Panc1 (cell line): ENCODE measurements at places on chromosomes 6 and 20.

- DNase-seq: no peak
Measured at GRCh38 chr6:116278854-116279231, 887 bp downstream of the TSPYL1 start.

DNA sequence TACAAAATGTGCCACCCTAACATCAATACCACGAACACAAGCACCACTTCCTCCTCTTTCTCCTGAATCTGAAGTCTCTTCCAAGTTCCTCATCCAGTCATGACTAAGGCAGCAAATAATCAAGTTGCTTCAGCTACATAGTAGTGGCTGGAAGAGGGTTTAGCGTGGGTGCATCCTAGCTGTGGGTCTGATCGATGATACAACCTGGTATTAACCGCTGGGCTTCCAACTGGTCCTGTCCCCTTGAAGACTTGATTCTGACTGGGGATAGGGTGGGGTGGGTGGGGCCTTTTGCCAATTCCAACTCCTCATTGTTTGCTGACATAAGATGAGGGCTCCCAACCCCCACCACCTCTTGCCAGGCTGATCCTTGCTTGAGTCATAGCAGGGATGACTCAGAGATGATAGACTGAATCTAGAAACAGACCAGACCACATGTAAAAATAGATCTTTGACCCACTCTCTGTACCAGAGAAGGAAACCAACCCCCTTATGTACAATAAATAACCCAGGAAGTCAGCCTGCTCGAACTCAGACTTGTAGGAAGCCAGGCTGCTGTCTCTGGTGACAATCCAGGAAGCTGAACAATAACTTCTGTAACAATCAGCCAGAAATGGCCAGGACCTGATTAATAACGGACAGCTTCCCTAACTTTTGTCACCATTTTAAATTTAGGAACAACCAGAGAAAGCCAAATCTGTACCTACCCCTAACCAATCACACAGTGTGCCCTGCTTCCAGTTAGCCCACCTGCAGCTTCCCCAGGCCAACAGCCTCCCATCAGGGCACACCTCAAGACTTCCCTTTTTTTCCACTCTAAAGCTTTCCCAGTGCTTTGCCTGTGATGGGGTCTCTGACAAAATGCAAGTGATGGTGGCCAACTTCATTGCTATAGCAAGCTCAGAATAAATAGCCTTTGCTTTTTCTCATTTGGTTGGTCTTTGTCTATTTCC is 68.9 kb upstream of the FAM184A start:
- DNase-seq: peak; percentile 94

- no peak for DNase-seq
Measured at GRCh38 chr6:17938901-17939300, 48.5 kb downstream of the KIF13A start.

DNA sequence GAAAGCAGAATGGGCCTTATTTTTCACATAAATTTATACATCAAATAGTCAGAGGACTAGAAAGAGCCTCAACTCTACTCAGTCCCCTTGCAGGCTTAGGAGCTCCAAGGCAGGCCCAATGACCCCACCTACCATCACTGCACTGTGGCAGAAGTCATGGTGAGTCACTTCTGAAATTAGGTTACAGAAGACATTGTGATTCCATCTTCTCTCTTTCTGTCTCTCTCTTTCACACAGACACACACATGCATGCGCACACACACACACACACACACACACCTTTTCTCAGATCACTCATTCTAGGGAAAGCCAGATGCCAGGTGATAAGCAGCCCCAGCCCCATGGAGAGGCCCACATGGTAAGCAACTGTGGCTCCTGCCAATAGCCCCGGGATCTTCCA is 103.8 kb downstream of the C6orf118 start:
- no peak for DNase-seq

DNA sequence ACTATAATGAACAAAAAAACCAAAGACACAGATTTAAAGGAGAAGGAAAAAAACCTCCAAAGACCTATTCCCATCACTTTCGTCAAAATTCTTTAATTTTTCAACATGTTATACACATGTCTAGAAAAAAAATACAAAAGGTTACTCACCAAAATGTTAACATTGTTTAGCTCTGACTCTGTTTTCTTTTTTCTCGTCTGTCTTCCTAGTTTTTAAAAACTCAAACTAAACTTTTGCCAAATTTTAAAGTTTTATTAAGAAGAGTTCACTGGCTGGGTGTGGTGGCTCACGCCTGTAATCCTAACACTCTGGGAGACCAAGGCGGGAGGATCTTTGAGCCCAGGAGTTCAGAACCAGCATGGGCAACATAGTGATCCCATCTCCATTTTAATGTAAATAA is 10.8 kb downstream of the MCUR1 start:
- DNase-seq: no peak

- DNase-seq: no peak
Measured at GRCh38 chr6:7136859-7137334, 29.1 kb downstream of the RREB1 start.

DNA sequence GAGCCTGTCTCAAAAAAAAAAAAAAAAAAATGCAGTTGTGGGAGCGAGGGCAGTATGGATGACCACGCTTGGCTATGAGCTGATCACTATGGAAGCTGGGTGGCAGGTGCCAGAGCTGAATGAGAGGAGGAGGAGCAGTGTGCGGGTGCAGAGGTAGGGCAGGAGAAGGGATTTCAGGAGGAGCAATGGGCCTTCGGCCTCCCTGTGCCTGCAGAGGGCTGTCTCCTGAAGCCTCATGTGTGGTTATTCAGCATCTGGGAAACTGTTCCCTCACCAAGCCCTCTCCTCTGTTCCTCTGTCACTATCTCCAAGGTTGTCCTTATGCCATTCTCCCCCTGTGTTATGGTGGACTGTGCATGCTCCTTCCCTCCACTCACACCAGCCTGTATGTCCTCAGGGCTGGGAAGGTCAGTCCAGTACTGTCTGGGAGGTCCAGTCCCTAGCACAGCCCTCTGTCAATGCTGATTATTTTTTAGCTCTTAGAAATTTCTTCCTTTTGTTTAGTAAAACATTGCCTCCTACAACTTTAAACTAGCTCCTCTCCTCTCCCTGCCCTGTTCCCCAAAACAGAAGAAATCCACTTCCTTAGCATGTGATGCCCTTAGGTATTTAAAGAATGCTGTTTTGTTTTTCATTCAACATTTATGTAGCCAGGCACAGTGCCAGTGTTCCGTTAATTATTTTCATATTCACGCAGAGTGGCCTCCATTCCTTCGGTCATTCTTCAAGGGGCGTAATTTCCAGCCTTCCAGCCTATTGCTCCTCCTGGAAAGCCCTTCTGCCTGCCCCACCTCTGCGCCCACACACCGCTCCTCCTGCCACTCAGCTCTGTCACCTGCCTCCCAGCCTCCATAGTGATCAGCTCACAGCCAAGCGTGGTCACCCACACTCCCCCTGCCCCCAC is 48.9 kb downstream of the CNBD2 start:
- no peak for DNase-seq

DNA sequence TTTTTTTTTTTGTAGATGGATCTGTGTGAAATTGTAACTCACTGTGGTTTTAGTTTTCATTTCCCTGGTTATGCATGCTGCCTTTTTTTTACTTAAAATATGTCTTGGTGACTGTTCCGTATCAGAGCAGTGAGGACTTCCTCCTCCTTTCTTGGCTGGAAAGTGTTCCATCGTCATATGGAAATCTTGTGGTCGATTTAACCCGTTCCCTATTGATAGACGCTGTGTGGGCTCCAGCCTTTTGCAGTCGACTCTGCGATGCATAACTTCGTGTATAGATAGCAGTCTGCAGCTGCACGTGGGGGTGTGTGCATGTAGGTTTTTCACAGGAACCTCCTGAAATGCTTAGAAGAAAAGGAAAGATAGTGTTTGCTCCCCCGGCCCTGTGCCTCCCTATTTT is 28.1 kb upstream of the PNPLA1 start:
- no peak for DNase-seq

GRCh38 chr6:151900256-151900655 is 92.8 kb downstream of the ESR1 start:
- no peak for DNase-seq

DNA sequence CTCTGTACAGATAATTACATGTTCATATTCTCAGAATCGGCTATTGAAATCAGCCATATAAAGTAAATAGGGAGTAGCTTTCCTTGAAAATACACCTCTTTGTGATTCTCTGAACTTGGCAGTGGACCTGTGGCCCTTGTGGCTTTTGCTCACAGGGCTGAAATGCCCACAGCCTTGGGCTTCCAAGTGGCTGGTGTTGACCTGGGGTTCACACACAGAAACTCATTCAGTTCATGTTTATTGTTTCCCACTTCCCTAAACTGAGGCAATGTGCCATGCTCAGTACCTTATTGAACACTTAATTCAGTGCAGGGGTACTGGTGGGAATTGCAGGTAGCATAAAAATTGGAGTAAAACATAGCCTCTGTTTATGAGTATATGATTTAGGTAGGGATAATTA is 19.1 kb upstream of the TULP4 start:
- DNase-seq: no peak

- DNase-seq: no peak
Measured at GRCh38 chr6:17583811-17584210, 16.3 kb upstream of the FAM8A1 start.

DNA sequence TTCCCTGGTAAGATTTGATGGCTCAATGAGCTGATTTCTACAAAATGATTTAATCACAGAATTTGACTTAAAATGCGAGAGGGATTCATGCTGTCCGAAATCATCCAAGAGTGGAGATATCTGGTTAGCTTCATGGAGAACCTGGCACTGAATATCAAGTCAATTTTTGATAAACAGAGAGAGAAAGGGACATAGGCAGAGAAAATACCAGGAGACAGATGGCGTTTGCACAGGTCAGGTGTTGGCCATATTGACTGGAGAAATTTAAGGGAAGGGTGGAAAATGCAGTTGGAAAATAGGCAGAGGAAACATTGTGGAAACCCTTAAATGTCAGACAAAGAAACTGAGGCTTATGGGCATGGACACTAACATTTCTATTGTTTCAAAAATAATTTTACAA is 47.0 kb downstream of the BCAS1 start:
- DNase-seq: no peak

- no peak for DNase-seq
Measured at GRCh38 chr6:118921084-118921483, 13.9 kb downstream of the MCM9 start.

DNA sequence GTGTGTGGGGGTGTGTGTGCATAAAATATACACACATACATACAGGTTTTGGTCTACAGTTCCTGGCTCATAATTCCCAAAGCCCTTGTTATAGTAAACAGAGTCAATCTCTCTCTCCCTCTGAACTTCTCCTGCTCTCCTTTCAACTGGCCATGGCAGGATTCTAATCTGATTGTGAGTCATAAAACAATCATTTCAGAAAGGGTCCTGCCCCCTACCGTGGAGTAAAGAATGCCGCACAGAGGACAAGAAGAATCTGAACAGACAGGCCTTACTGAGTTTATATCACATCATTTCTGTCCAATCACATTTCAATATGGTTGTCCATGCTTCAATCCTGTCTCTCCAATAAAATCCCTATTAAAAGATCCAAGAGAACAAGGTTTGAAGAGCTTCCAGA is 416.9 kb downstream of the FRK start:
- no peak for DNase-seq

GRCh38 chr6:140070846-140071473 is 696.5 kb upstream of the CITED2 start:
- DNase-seq: no peak

GRCh38 chr6:20755631-20756030 is 221.4 kb downstream of the CDKAL1 start:
- DNase-seq: no peak

DNA sequence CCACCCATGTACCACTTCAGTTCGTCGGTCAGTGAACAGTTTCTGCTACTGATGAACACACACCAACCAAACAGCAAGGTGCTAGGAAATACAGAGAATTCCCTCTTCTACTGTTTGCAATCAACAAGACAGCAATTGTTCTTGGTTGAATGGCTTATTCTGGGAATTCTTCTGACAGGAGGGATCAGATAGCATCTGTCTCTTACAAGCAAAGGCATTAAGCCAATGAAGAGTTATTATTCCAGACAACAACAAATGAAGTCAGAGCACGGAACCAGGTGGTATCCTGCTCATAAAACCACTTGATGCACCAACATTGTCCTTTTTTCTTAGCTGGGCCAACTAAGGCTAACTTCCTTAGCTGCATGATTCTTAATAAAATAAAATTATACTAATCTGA is 37.8 kb downstream of the PTPRK start:
- DNase-seq: no peak

DNA sequence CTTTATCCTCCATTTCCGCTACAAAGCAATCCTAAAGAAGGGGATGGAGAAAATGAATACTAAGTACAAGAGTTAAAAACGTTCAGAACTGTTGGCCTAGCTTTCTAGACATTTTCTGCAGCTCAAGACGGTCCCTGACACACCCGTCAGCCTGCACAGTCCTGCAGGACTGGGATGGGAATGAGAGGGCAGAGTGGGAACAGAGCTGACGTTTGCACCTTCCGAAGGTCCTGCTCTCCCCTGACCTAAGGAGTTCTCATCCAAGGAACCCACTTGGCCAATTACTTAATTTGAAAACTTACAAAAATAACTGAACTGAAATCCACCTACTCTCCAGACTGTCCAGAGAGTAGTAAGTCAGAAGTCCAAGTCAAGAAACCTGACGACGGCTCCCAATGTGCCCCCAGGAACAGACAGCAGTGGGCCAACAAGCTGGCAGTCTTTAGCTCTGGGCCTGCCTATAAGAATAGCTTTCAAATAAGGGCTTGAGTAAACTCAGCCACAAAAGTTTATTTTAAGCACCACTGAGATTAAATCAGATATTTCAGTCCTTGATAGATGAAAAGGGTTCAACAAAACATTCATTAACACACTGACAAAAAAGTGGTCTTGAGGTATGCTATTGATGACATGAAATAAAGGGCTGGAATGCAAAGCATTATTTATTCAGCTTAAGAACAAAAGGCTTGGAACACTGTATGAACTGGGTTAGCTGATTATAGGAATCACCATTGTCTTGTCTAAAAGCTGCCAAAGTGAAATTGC is 76.8 kb downstream of the CNKSR3 start:
- no peak for DNase-seq

- DNase-seq: no peak
Measured at GRCh38 chr6:69848552-69848951, 17.8 kb upstream of the COL19A1 start.
